Skin of body (tissue), 3 donors: ENCODE measurements at places on chromosomes 7 and 10. TPM values are rescaled to one million over a fixed set of nuclear protein-coding genes. Genes with fewer than 3 reads are reported as not detected.

The ANKRD30A gene
- 0.30 TPM for total RNA-seq

The CCDC172 gene
- total RNA-seq, result not detected

The NPY4R2 gene
- total RNA-seq, result 0.49 TPM

The ZKSCAN1 gene
- total RNA-seq, result 38.1 TPM

The ZNF488 gene
- total RNA-seq, result 0.10 TPM

The BTBD16 gene
- 1.3 TPM for total RNA-seq
